NT2/D1 (cell line): ENCODE measurements at places on chromosomes 3 and 15.

GRCh38 chr3:116367761-116368395 lies 77.4 kb downstream of the LSAMP start:
- DNase-seq: no peak

DNA sequence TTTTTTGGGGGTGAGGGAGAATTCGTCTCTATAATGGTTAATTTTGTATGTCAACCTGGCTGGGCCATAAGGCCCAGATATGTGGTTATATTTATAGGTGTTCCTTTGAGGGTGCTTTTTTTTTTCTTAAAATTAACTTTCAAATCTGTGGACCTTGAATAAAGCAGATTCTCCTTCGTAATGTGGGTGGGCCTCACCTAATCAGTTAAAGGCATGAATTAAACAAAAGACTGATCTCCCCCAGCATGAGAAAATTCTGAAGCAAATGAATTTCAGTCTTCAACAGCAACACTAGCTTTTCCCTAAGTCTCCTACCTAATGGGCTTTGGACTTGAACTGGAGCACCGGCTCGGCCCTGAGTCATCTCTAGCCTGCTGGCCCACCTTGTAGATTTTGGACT lies 77.4 kb downstream of the GMNC start:
- DNase-seq: no peak

DNA sequence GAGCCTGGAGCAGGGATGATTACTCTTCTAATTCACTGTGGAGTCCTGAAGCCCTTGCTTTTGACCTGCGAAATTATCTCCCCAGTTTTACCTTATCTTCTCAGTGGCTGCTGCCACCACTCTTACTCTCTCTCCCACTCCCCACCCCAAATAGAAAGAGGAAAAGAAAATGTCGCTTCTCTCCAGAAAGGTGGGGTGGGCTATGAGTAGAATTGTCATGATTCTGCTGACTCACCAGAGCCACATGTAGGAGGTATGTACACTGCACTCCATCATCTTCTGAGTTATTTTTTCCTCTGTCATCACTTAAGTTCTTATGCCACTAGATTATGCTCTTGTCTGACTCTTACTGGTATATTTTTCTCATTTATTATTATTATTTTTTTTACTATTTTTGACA lies 43.9 kb upstream of the TMEM158 start:
- no peak for DNase-seq

DNA sequence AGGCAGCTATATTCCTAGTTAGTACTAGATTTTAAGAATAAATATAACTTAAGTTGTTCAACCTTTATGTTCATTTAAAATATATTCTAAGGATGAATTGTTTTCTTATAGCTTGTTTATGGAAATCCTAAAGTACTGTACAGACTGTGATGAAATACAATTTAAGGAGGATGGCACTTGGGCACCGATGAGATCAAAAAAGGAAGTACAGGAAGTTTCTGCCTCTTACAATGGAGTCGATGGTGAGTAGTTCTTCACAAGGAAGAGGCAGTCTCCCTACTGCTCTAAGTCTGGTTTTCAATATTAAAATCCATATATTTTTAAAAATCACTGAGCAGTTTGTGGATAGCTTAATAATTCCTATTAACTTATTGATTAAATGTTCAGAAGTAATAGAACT lies 29.6 kb downstream of the CALML4 start:
- DNase-seq: no peak

GRCh38 chr3:100175637-100176280 lies 61.5 kb upstream of the FILIP1L start:
- no peak for DNase-seq

GRCh38 chr3:168991803-168992202 lies 671.7 kb downstream of the MECOM start:
- no peak for DNase-seq

DNA sequence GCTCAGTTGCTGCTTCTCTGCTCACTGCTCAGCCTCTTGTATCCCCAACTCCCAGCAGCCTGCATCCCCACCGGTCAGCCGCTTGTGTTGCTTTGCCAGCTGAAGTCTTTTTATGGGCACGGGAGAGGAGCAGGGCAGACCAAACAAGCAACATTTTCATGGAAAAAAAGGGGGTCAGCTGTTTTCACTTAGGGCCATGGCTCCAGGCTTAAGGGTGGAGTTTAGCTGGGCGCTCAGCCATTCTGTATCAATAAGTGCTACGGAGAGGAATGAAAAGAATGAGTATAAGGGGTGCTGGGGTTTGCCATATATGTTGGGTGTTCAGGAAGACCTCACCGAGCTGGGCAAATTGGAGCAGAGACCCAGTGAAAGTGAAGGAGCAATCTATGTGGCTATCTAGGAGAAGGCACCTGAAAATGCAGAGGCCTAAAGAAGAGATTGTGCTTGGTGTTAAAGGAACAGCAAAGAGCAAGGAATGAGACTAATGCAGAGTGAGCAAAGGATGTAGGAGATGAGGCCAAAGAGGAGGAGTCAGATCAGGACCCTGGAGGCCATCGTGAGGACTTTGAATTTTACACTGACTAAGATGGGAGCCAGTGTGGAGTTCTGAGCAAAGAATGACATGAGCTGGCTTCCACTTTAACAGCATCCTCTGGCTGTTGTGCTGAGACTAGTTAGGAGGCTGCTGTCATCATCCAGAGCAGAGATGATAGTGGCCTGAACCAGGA lies 16.6 kb upstream of the IREB2 start:
- DNase-seq: no peak

DNA sequence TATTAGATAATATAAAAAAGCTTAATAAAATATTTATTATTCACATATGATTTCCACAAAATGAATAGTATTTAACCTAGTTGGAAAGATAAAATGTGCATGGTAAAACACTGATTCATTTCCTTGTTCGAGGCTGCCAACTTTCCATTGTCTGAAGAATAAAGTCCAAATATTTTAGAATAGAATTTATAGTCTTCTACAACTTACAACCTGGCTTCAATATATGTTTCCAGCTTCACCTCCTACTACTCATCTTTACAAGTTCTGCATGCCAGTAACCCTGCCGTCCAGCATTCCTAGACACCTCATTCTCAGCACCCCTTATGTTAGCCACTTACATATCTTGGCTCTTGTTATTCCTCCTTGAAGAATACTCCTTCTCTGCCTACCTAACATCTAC lies 244.5 kb downstream of the FGF12 start:
- DNase-seq: no peak

- peak; percentile 82 for DNase-seq
Measured at GRCh38 chr3:83523470-83524073, 1435.2 kb upstream of the CADM2 start.

DNA sequence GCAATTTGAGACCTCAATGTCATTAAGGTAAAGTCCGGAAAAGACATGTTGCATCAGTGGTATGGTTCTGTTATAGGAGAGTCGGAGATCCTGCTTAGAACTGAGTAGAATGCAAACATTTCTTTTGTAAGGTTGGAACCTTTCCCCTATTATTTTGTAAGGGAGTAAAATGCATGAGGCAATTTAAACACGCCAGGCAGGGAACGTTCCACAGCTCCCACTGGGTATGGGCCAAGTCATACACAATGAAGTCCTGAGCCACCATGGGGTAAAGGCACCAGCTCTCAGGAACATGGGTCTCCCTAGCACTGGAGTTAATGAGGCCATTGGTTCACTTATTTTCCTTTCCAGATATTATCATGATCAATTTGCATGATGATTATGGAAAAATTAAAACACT lies 116.6 kb upstream of the NR2F2 start:
- DNase-seq: no peak

GRCh38 chr3:66401675-66402491 lies 98.9 kb downstream of the LRIG1 start:
- DNase-seq: no peak

DNA sequence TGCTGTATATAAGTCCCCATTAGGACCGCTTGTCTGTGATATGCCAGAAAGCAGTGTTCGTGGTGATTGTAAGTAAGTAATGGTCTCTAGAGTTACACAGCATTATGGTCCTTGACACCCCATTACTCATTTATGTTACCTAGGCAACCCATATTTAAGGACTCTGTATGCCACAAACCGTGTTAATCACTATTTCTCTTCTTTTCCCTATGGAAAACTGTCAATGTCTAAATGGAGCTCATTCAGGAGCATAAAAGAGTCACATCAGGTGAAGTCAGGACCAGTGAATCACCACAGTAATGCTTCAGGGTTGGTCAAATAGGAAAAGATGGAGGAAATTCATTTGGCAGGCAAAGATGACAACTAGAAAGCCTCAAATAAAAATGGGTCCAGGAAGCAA lies 146.6 kb upstream of the PEX5L start:
- no peak for DNase-seq

DNA sequence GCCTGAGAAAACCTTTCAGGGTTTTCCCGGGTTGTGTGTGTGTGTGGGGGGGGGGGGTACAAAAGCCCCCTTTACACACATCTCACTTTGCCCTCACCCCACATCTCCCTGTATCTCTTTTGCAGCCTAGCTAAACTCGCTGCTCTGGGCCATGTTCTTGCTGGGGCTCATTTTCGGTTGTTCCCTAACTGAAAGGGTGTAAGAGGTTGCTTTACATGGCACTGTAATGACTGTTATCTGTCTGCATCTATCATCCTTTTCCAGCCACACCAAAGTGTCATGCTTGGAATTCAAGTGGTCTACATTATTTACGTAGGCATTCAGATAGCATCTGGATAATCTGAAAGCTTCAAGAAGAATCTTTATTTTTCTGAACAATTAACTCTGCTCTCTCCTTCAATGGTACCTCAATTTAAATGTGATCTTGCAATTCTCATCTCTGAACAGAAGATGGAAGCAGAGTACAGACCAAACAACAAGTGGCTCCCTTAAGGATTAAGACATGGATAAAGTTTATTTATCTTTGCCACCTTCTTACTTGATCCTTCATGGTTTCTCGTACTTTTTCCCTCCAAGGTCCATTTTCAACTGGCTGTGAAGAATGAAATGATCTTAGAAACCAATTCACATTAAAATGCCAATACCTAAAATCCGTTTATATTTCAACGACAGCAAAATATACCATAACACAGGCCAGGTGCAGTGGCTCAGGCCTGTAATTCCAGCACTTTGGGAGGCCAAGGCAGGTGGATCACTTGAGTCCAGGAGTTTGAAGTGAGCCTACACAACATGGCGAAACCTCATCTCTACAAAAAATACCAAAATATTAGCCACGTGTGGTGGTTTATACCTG lies 34.9 kb downstream of the DCLK3 start:
- peak; percentile 27 for DNase-seq

DNA sequence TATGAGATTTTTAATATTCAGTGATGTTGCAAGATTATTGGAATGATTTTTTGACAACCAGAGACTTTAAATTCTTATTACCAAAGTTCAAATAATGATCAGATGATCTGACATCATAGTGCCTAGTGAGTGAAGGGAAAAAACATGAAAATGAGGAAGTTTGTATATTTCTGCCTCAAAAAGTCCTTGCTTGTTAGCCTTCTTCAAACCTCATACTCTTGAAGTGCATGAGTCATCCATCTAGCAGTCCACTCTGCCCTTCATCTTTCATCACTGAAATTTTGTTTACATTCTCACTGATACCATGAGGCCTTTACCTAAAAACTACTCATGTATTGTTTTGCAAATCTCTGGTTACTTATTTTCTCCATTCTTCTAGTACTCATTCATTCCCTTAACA lies 23.9 kb upstream of the OR5H6 start:
- DNase-seq: no peak

- no peak for DNase-seq
Measured at GRCh38 chr3:149640976-149641728, 16.7 kb downstream of the WWTR1 start.

GRCh38 chr3:193874512-193874911 lies 261.4 kb upstream of the HES1 start:
- DNase-seq: no peak

GRCh38 chr3:152511904-152512303 lies 243.2 kb downstream of the MBNL1 start:
- DNase-seq: no peak

GRCh38 chr3:133127381-133127780 lies 89.2 kb downstream of the TMEM108 start:
- DNase-seq: no peak

- DNase-seq: no peak
Measured at GRCh38 chr3:127777921-127778656, 44.2 kb downstream of the MGLL start.

DNA sequence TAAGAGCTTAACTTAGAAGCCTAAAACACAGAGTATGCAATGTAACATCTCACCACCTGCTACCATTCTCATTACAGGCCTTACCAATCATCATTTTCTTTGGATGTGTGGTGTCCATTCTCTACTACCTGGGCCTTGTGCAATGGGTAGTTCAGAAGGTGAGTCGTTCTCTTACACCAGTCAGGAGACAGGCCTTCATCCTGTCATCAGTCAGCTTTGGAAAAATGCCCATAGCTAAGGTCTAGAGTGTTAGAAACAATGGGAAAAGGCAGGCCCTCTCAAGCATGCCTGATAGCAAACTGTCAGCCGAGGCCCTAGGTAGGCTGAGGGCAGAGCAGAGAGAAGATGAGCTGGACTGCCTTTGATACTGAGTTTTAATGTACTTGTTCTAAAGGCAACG lies 13.5 kb downstream of the SLC28A2 start:
- DNase-seq: no peak

- DNase-seq: no peak
Measured at GRCh38 chr3:186946756-186947375, 16.5 kb downstream of the ST6GAL1 start.

- DNase-seq: no peak
Measured at GRCh38 chr15:85874236-85874635, 79.5 kb upstream of the KLHL25 start.

DNA sequence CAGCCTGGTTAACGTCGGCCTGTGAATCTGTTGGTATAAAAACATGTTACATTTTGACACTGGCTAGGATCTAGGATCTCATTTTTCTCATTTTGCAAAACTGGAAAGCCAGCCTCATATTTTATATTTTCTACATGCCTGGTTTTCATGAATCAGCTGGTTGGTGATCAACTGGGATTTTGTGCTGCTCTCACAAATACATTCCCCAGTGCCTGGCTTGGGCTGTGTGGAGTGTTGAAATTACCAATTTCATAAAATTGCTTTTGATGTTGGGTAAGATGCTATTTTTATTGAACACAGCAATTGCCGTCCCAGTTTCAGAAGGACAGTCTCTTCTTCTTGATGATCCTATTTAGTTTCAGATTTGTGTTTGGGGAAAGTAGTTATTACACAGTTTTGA lies 604.3 kb downstream of the TAFA4 start:
- no peak for DNase-seq

DNA sequence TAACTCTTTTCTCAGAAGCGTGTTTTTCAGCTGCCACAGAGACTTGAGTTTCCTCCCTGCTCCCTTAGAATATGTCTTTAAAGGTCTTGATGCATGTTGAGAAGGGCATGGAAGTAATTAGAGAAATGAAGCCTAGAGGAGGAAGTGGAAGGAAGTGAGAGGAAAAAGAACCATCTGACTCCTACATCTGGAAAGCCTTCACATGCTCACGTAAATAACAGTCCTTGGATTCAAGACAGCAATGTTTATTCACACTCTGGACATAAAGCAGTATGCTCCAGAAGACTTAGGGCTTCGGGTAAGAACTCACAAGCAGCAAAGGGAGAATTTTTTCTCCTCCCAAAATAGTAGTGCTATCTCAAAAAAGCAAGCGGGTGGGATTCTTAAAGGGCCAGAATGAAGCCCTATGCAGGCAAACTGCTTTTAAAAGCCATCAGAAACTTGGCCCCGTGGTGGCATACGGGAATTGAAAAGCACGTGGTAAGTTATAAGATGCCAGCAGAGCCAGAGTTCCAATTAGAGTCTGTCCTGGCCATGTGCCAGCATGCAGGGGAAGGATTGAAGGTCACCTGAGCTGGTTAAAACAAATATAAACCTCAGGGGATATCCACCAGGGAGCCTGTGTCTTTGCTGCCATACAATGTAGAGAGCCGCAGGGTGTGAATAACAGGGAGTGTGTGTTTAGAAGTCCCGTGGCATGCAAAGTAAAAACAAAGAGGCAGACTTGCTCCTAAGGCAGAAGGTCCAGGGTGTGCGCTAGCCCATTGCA lies 380.8 kb upstream of the NDN start:
- no peak for DNase-seq
